CD8-positive, alpha-beta memory T cell (primary cell): ENCODE measurements at places on chromosomes 2 and 18. TPM values are rescaled to one million over a fixed set of nuclear protein-coding genes. Genes with fewer than 3 reads are reported as not detected.
A peak's percentile ranks its signal among the peaks of the same experiment; 100 is the strongest.

DNA sequence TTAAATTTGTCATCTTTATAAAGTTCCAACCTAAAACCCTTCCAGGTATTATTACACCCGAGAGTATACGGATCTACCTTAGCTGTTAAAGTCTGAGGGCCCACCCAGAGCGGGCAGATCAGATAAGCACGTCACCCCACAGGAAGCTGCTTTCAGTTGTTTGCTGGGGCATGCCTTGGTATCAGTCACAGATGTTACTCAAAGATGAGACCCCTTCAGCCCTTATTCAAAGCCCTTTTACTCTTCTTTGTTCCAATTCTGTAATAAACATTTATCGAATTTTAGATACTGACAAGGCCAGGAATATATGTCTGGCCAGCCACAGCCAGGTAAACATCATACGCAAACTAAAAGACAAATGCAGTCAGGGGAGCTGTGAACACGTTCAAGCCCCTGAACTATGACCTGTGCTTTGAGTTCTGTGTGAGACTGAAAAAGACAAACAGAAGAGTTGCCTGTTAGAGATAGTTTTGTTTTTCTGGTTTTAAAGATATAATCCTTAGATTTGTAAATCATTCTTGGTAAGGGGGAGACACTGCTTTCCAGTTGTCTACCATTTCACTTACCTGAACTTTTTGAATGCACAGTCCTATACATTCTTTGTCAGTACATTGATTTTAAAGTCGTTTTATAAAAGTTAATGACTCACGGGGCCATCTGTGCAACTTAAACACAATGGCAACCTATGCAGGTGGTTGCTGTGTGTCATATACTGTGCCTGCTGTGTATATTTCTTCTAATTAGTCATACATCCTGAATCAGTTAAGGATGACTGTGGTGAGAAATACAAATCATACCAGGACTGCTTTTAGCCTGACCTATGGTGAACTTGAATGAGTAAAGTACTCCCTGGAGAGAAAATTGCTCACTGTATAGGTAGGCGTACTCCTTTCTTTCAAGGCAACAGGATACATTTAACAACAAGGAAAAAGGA lies 100.5 kb upstream of the ITPRID2 start:
- no peak for DNase-seq
- no peak overlapping the region for H3K4me3 ChIP-seq
- H3K4me1 ChIP-seq = no peaks in the 10 kb centered on the region

DNA sequence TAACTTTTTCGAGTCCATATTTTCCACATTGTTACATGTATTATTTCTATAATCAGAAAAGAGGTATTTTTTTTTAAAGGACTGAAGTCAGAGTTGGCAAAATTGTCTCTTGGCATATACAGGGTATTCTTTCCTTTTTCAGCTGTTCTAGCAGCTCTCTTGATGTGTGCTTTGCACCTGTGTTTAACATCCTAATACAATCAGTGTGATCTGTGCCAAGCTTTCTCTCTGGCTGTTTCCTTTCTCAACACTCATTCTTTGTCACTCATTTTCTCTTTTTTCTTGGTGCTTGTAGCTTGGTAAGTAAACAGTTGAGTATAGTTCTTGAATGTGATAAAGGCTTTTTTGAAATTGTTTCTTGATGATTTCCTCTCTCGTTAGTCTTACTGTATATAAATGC lies 9.2 kb downstream of the RNMT start:
- H3K27me3 ChIP-seq = no peaks in the 10 kb centered on the region
- peaks cover 4% of the 10 kb centered on the region for H3K4me1 ChIP-seq

GRCh38 chr2:39778775-39779340 lies at the start of gene THUMPD2:
Gene THUMPD2 (minus strand): TSS chr2:39779258. CDS start chr2:39779239, 19 bp downstream.
- no peaks in the 10 kb centered on the region for H3K36me3 ChIP-seq
- H3K4me1 ChIP-seq = peaks cover 19% of the 10 kb centered on the region
- H3K27me3 ChIP-seq = no peaks in the 10 kb centered on the region
- peak within 1 kb of the TSS; percentile 74 for H3K4me3 ChIP-seq

DNA sequence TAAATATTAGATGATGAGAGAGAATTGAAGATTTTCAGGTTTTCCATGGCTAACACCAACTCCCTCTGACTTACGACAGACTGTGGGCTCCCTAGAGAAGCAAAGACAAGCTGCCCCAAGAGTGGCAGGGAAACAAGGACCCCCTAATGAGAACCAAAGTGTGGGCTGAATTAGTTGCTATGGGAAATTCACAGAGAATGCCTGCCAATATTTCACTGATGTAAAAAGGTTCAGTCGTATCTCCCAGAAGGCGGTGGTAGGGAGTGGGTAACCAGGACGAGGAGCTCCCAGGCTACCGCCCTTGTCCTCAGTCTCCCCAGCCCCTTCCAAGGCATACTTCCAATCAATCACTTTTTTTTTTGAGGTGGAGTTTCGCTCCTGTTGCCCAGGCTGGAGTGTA lies 113.6 kb downstream of the LAMA1 start:
- H3K4me1 ChIP-seq = no peaks in the 10 kb centered on the region
- no peak overlapping the region for H3K27ac ChIP-seq
- no peak overlapping the region for H3K4me3 ChIP-seq
- no peak for DNase-seq

- no peaks in the 10 kb centered on the region for H3K4me1 ChIP-seq
- no peak for DNase-seq
- no peaks in the 10 kb centered on the region for H3K27me3 ChIP-seq
- H3K36me3 ChIP-seq = no peaks in the 10 kb centered on the region
- no peak overlapping the region for H3K4me3 ChIP-seq
These were observed 43.4 kb upstream of the HAAO start for GRCh38 chr2:42835577-42836371.

GRCh38 chr18:59988098-59988706 lies 88.4 kb downstream of the PMAIP1 start:
- H3K36me3 ChIP-seq = no peaks in the 10 kb centered on the region
- H3K4me1 ChIP-seq = no peaks in the 10 kb centered on the region
- H3K4me3 ChIP-seq = no peak overlapping the region
- no peak overlapping the region for H3K27ac ChIP-seq
- peak; percentile 16 for DNase-seq

DNA sequence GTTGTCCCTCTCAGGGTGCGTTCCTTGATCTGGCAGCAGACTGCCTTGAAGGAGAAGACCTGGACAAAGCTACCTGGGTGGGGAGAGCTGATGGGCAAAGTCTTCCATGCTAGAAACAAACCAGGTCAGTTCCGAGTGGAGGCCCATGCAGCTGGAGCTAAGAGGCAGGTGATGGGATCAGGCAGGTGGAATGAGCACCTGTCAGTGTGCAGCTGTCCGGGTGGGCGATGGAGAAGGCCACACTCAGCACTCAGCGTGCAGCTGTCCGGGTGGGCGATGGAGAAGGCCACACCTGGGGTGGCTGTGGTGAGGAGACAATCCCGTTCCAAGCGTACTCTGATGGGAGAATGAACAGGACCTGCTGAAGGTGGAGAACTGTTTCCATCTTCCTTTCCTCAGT lies 237.3 kb upstream of the MYT1L start:
- no peak overlapping the region for H3K4me3 ChIP-seq
- DNase-seq = no peak
- no peaks in the 10 kb centered on the region for H3K4me1 ChIP-seq
- no peak overlapping the region for H3K27ac ChIP-seq
- H3K27me3 ChIP-seq = no peaks in the 10 kb centered on the region

DNA sequence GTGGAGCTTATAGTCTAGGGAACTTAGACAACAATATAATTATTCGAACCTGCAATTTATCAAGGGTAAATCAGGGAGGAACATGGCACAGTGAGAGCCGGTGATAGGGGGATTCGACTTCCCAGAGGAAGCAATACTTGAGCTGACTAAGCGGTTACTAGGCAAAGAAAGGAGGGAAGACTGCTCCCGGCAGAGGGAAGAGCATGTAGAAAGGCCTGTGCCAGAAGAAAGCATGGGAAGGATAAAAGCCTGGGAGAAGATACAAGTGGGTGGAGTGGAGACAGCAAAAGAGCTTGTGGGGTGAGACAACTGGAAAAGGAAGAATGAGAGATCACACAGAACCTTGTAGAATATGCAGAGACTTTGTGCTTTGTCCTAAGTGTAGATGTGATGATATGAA lies 93.3 kb downstream of the MARCHF4 start:
- no peak overlapping the region for H3K27ac ChIP-seq
- no peak for DNase-seq
- H3K27me3 ChIP-seq = no peaks in the 10 kb centered on the region
- no peaks in the 10 kb centered on the region for H3K4me1 ChIP-seq
- no peak overlapping the region for H3K4me3 ChIP-seq

DNA sequence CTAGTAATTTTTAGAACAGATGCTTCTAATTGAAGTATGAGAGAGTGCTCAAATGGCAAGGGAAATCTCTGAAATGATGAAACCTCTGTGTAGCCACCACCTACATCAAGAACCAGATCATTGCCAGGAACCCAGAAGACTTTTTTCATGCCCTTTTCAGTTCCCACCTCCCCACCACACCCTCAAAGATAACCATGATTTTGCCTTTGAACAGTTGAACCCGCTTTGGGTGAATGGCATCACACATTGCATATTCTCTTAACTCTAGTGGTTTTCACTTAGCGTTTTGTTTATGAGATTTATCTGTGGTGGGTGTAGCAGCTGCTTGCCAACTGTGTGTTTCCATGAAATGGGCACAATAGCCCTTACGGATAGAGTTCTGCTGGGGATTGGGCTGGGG lies 142.9 kb upstream of the HDAC4 start:
- no peaks in the 10 kb centered on the region for H3K27me3 ChIP-seq
- no peak overlapping the region for H3K4me3 ChIP-seq
- H3K27ac ChIP-seq = no peak overlapping the region
- peaks cover 22% of the 10 kb centered on the region for H3K4me1 ChIP-seq
- H3K36me3 ChIP-seq = no peaks in the 10 kb centered on the region
- DNase-seq = no peak

DNA sequence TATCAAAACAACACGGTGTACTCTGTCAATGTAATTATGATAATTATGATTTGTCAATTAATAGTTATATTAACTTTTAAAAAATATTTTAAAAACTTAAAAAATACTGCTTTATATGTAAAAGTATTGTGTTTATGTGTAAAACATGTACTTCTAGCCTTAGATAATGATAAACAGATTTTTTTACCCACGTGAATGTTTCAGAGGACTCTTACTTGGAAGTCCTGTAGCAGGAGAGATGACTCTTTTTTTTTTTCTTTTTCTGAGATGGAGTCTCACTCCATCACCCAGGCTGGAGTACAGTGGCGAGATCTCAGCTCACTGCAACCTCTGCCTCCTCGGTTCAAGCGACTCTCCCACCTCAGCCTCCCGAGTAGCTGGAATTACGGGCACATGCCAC lies 6.2 kb upstream of the MTCL1 start:
- no peaks in the 10 kb centered on the region for H3K36me3 ChIP-seq
- H3K27ac ChIP-seq = no peak overlapping the region
- DNase-seq = no peak

DNA sequence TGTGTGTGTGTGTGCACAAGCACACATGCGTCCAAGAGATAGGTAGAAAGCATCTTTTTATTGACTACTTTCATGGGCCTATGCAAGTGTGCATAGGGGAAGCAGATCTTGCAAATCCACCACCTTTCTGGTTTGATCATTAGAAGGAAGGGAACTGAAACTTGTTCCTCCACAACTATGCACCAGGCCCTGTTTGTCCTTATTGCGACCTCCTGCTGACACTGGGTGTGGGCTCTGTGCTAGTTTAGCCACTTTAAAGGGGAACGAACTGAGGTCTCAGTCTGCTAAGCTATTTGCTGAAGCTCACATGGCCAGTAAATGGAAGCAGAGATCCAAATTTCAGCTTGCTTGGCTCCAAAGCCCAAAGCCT lies 32.1 kb upstream of the INSIG2 start:
- no peaks in the 10 kb centered on the region for H3K36me3 ChIP-seq
- no peak overlapping the region for H3K4me3 ChIP-seq
- H3K27ac ChIP-seq = no peak overlapping the region
- no peaks in the 10 kb centered on the region for H3K4me1 ChIP-seq
- DNase-seq = no peak

GRCh38 chr2:180364719-180365118 lies 357.6 kb upstream of the CWC22 start:
- H3K36me3 ChIP-seq = no peaks in the 10 kb centered on the region
- no peak overlapping the region for H3K27ac ChIP-seq
- no peak for DNase-seq
- no peaks in the 10 kb centered on the region for H3K4me1 ChIP-seq
- H3K27me3 ChIP-seq = no peaks in the 10 kb centered on the region

DNA sequence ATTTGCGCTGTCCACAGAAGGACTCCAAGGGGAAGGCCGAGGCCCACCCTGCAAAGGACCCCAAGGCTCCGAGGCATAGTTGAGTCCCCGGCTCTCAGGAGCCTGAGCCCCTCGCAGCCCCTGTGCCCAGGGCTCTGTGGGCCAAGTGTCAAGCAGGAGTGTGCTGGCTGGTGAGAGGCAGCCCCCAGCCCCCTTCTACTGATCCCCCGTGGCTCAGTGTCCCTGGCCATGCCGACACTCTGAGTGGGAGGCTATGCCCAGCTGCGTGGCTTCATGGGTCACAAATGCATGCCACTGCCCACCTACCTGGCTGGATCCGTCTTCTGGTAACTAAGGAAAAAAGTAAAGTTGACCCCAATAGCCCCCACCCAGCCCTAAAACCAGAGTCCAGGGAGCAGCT lies 172.7 kb downstream of the TNS1 start:
- no peaks in the 10 kb centered on the region for H3K4me1 ChIP-seq
- DNase-seq = no peak
- no peak overlapping the region for H3K4me3 ChIP-seq
- H3K36me3 ChIP-seq = no peaks in the 10 kb centered on the region
- H3K27ac ChIP-seq = no peak overlapping the region

DNA sequence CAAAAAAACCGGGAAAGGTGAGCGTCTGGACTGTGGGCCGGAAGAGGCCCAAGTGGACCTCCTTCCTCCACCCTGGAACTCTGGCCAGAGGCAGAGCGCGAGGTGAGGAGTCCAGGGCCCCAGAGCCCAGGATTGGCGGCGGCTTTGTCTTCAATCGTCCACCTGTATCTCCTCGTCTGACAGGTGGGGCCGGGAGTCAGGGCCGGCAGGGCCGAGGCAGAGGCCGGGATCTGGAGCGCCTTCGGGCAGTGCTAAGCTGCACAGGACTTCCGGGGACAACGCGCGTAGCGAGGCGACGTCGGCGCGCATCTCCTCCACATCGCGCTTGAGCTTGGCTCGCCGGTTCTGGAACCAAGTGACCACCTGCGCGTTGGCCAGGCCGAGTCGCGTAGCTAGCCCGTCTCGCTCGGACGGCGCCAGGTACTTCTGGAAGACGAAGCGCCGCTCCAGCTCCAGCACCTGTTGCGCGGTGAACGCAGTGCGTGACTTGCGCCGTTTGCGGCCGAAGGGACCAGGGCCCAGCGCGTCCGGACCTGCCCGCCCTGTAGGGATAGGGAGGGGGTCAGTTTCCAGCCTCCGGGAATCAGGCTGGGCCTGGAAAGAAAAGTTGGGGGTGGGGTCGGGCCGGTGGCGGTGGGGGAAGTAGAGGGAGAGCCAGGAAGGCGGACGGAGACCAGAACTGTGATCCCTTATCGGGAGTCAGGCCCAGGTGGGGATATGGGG lies 1.5 kb downstream of the LBX2 start:
- H3K36me3 ChIP-seq = no peaks in the 10 kb centered on the region
- no peak for DNase-seq
- peaks cover 18% of the 10 kb centered on the region for H3K27me3 ChIP-seq
- peaks cover 24% of the 10 kb centered on the region for H3K4me1 ChIP-seq

GRCh38 chr18:57586251-57587049 lies at the start of gene FECH:
Gene FECH (minus strand): TSS chr18:57586702. CDS start chr18:57586620, 82 bp downstream.
- H3K27me3 ChIP-seq = no peaks in the 10 kb centered on the region
- peaks cover 17% of the 10 kb centered on the region for H3K4me1 ChIP-seq
- peak within 1 kb of the TSS; percentile 78 for H3K4me3 ChIP-seq
- peak; percentile 59 for DNase-seq

The ATG9A gene
- 52.9 TPM for total RNA-seq

The ACMSD gene
- not detected for total RNA-seq

The EN1 gene
- not detected for total RNA-seq

The FAM228A gene
- total RNA-seq = not detected

The MOGAT1 gene
- not detected for total RNA-seq

The QPCT gene
- 3.9 TPM for total RNA-seq

The SP9 gene
- not detected for total RNA-seq

The NEB gene
- total RNA-seq = 0.31 TPM

The SPEG gene
- total RNA-seq = 0.94 TPM

The RAX gene
- total RNA-seq = not detected

The AOX1 gene
- not detected for total RNA-seq
